ENCODE measurements at places on chromosomes 7 and 10.

- no peak for DNase-seq
Measured at GRCh38 chr10:54666192-54666591, 134.8 kb downstream of the PCDH15 start.

GRCh38 chr10:71773221-71773971, at the start of gene VSIR:
TSS of gene VSIR (minus strand) at chr10:71773520. CDS start at chr10:71773439, 81 bp downstream.
- DNase-seq: peak; percentile 92

- no peak for DNase-seq
Measured at GRCh38 chr7:12814828-12815227, 127.4 kb downstream of the ARL4A start.

GRCh38 chr7:79668292-79668691, 214.8 kb upstream of the MAGI2 start:
- peak; percentile 11 for DNase-seq

DNA sequence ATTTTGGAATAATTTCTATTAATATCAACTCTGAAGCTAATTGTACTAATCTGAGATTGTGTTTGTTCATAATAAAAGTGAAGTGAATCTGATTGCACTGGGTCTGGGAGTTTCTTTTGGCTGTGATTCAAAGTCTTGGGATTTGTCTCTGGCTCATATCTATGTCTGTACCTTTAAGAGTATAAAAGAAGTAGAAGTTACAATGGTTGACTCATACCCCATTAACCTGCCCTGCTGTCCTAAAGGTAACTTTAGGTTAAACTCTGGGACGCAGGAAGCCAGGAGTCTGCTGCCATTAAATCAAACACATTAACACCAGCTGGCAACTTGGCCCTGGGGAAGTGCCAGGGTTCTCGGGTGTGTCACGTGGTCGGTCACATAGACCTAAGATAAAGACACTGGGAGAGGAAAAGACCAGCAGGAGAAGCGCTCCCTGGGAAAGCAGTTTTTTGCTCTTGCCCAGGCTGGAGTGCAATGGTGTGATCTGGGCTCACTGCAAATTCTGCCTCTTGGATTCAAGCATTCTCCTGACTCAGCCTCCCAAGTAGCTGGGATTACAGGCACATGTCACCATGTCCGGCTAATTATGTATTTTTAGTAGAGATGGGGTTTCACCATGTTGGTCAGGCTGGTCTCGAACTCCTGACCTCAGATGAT, 17.8 kb downstream of the SCD start:
- DNase-seq: peak; percentile 43

DNA sequence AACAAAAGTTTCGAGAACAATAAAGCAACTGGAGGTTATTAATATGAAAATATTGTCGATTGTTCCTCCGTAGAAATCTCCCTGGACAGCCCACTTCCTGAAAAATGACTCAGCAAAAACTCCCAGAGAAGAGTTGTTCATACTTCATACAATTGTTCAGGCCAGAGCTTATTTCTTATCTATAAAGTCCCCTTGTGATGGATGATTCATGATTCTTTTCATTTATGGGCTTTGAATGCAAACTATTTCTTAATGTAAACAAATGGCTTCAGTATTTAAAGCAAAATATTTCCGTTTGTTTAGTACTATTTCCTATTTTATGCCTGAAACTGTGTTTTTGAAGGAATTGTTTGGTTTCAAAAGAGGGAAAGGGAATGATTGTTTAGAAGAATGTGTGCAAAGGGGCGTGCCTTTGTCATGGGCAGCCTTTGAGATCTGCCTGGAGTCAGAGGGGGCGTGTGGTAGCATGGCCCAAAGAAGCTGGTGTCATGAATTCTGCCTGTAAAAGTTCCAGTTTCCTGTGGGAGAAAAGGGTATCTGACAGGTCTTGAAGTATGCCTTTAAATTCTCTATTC, 26.2 kb upstream of the EXOC6 start:
- DNase-seq: peak; percentile 67

GRCh38 chr7:123351516-123352505, 152.0 kb upstream of the SLC13A1 start:
- DNase-seq: peak; percentile 2

DNA sequence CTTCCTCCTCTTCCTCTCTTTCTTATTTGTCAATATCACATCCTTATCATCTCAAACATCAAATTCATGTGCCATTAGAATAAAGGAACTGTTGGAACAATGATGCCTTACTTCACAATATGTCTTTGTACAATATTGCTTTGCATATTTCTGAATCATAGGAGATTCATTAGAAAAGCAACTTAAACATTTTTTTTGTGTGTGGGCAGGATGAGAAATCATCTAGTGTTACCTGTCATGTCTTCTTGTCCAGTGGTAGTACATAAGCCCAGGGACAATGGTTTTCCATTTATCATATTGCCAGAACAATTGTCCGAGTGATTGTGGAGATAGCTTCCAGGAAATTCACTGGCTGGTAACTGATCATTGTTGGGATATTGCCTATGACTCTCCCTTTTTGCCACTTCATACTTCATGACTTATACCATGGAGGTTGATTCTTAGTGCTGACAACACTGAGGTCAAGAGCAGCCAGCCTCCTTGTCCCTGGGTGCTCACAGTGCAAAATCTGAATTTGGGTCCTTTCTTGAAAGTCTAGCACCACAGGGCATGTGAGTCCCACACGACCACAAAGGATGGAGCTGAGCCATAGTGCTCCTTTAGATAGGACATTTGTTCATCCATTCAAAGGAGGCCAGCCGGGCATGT, 215.0 kb downstream of the MDFIC start:
- DNase-seq: no peak

- DNase-seq: no peak
Measured at GRCh38 chr7:55155351-55156117, 136.7 kb downstream of the EGFR start.

DNA sequence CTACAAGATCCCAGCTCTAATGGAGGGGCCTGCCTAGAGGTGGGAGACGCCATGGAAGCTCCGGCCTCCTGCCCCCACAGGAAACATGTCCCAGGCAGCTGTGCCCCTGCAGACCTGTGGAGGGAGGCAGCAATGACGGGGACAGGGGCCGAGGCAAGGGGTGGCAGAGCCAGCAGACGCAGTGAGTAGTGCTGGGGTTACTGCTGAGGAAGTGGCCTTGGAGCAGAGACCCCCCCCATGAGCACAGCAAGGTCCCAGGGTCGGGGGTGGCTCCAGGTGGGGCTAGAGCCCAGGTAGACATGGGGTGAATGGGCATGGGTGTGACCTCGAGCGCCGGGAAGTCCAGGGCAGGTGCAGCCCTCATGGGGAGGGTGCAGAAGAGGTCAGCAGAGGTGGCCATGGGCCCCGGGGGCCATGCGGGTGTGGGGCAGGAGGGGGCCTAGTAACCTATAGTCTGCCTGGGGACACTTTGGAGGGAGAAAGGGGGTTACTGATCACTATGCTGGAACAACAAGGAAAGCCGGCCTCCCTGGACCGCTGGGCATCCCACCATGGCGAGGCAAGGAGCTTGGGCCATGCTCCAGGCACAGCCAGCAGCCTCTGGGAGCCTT, 45.5 kb downstream of the JAKMIP3 start:
- DNase-seq: no peak

- DNase-seq: no peak
Measured at GRCh38 chr7:128442356-128442755, 13.3 kb upstream of the HILPDA start.

- no peak for DNase-seq
Measured at GRCh38 chr10:35056133-35056532, 34.0 kb downstream of the CUL2 start.

DNA sequence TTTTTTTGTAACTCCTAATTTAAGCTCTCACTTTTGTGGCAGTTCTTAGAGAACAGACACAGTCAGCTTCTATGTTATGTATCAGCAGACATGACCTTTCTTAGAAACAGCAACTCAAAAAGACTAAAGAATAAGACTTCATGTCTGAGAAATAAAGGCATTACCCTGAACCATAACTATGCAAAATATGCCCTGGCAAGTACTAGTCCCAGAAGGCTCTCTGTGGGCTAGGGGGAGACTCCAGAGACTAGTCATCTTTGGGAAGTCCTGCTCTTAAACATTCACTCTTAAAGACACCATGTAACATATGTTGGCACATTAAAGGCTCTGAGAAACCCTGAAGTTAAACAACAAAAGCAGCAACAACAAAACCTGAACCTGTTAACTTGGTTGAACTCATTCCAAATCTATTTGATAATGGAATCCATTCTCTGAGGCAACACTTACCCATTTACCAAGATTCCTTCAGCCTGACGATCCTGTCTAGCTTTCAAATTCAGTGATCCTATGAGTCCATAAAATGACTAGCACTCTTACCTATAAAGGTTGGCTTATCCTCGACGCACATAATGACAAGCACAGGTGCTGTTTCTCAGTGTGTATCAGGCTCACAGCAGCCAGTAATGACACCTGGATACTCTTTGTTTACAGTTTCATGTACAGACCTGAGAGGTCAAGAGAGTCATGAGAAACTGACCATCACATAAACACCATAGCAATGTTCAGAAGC, 62.3 kb downstream of the OSBPL3 start:
- DNase-seq: peak; percentile 86

- no peak for DNase-seq
Measured at GRCh38 chr7:121271098-121271497, 57.7 kb upstream of the WNT16 start.

All from GM23248 (cell line).